ENCODE measurements at places on chromosomes 3 and 15. TPM values are rescaled to one million over a fixed set of nuclear protein-coding genes. Genes with fewer than 3 reads are reported as not detected.
A peak's percentile ranks its signal among the peaks of the same experiment; 100 is the strongest.

The FILIP1L gene
- total RNA-seq: 0.11 TPM

The SCG3 gene
- total RNA-seq: 31.5 TPM

DNA sequence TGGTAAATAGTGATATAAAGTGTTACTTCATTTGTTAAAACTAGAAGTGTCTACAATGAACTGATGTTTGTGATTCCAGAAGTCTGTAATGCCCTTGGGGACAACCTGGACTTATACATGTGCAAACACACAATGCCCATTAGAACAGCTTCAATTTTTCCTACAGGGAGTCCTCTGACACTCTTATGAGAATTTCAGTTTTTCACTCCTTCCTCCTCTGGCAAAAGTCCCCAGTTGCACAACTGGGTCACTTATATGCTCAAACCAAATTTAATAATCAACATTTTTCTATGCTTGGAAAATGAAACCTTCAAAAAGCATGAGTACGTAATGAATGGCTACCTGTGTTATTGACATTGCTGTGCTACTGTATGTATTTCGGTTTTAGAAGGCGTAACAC, at the start of gene OR5H15:
Gene OR5H15, plus strand, starts transcription at position 301 of the 400 bp plus-strand sequence. CDS start 2,004 bp downstream, outside the sequence.
- no peak within 1 kb of the TSS for H3K27ac ChIP-seq
- H3K27me3 ChIP-seq: no peaks in the 10 kb centered on the region

GRCh38 chr15:100763835-100764750, 115.5 kb upstream of the ALDH1A3 start:
- H3K27me3 ChIP-seq: no peaks in the 10 kb centered on the region
- no peak overlapping the region for H3K4me3 ChIP-seq
- H3K4me1 ChIP-seq: peaks cover 22% of the 10 kb centered on the region
- no peaks in the 10 kb centered on the region for H3K36me3 ChIP-seq
- H3K27ac ChIP-seq: no peak overlapping the region

DNA sequence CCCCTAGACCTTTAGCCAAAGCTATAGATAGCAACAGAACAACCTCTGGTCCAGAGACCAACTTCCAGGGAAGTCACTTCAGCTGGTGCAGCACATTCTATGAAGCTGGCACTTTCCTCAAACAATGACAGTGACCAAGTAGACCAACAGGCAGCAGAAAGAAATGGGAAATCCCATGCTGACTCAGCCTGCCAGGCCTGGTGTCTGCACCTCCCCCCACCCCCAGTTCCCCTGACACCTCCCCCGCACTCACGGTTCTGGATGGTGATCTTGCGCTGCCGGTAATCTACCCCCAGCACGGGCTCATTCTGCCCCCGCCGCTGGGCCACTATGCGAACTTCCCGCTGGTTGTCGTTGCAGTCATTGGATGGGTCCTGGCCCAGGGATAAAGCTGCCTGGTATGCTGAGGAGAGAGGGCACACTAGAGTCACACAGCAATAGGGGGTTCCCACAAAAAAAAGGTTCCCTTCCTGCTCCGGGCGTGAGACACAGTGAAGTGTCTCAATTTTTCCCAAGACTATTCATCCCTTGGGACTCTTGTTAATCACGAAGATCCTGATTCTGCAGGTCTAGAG, 17.0 kb downstream of the ILDR1 start:
- no peak overlapping the region for H3K4me3 ChIP-seq
- no peak overlapping the region for H3K27ac ChIP-seq
- peak; percentile 35 for DNase-seq
- no peaks in the 10 kb centered on the region for H3K27me3 ChIP-seq

Measured in WTC11 (cell line).